Mammary epithelial cell (primary cell): ENCODE measurements at places on chromosomes 16 and 17. TPM values are rescaled to one million over a fixed set of nuclear protein-coding genes. Genes with fewer than 3 reads are reported as not detected.

DNA sequence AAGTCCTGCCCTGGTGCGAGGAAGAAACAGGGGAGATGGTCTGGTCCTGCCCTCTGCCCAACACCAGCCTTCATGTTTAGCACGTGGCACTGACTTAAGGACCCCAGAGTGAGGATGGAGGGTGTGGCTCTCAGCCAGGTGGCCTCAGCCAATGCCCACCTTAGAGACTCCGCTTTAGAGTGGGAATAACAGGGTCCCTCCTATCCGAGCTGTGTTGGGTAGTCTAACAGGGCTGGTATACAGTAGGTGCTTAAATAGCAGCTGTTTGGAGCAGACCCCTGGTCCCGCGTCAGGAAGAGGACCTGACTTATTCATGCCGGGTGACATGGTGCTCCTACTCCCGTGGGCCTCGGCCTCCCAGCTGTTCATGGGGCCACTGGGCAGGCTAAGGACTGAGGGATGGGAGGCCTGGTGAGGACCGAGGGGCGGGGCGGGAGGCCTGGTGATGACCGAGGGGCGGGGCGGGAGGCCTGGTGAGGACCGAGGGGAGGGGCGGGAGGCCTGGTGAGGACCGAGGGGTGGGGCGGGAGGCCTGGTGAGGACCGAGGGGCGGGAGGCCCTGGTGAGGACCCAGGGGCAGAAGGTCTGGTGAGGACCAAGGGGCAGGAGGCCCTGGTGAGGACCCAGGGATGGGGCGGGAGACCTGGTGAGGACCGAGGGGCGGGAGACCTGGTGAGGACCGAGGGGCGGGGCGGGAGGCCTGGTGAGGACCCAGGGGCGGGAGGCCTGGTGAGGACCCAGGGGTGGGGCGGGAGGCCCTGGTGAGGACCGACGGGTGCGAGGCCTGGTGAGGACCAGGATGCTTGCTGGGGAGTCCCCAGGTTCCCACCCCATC lies 7.6 kb downstream of the ZFPM1 start:
- no peak for DNase-seq

DNA sequence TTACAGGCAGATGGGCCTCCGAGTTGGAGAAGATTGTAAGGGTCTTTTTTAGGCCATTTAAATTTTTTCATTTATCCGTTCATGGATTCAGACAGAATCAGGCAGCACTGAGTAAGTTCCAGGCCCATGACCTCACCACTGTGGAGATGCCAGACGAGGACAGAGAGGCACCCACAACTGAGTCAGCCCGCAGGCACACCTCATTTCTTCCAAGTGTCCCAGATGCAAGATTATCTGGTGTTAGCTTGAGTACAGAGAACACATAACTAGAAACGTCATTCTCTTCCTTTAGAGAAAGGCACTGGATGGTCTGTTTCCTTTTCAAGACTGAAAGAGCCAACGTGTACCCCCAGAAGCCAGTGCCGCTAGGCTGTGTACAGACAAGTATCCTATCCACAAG lies 16.9 kb downstream of the CLEC16A start:
- peak; percentile 74 for DNase-seq

GRCh38 chr16:21638573-21638975 lies 13.8 kb downstream of the IGSF6 start:
- peak; percentile 91 for DNase-seq

DNA sequence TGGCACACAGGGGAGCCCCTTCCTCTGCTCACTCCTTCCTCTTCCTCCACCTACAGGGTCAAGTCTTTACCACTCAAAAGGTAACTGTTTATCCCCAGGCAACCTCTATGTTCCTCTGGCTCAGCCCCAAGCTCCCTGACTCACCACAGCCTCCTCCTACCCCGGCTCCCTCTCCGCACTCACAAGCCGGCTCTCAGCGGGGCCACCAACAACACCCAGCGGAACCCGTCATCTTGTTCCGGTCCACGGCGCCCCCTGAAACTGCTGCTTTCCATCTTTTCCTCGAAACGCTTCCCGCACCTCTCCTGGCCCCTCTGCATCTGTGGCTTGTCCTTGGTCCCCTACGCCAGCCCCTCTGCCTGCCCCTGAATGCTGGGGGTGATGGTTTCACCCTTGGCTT lies 58.4 kb downstream of the NXN start:
- peak; percentile 68 for DNase-seq

DNA sequence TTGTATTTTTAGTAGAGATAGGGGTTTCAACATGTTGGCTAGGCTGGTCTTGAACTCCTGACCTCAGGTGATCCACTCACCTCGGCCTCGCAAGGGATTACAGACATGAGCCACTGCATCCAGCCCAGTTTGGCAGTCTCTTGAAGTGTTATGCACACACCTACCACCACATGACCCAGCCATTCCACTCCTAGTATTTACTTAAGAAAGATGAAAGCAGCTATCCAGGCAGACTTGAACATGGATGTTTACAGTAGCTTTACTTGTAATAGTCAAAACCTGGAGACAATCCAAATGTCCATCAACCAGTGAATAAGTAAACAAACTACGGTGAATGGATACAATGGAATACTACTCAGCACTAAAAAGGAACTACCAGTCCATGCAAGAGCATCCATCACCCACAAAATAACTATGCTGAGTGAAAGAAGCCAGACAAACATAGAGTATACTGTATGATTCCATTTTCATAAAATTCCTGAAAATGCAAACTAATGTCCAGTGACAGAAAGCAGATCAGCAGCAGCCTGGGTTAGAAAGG lies 37.8 kb upstream of the RASD1 start:
- DNase-seq, result no peak

GRCh38 chr16:88010343-88010967 lies 59.2 kb downstream of the BANP start:
- DNase-seq, result no peak

- peak; percentile 46 for DNase-seq
Measured at GRCh38 chr16:57801098-57801808, 1.0 kb downstream of the KIFC3 start.

- DNase-seq, result no peak
Measured at GRCh38 chr16:81276323-81276722, 37.8 kb downstream of the BCO1 start.

DNA sequence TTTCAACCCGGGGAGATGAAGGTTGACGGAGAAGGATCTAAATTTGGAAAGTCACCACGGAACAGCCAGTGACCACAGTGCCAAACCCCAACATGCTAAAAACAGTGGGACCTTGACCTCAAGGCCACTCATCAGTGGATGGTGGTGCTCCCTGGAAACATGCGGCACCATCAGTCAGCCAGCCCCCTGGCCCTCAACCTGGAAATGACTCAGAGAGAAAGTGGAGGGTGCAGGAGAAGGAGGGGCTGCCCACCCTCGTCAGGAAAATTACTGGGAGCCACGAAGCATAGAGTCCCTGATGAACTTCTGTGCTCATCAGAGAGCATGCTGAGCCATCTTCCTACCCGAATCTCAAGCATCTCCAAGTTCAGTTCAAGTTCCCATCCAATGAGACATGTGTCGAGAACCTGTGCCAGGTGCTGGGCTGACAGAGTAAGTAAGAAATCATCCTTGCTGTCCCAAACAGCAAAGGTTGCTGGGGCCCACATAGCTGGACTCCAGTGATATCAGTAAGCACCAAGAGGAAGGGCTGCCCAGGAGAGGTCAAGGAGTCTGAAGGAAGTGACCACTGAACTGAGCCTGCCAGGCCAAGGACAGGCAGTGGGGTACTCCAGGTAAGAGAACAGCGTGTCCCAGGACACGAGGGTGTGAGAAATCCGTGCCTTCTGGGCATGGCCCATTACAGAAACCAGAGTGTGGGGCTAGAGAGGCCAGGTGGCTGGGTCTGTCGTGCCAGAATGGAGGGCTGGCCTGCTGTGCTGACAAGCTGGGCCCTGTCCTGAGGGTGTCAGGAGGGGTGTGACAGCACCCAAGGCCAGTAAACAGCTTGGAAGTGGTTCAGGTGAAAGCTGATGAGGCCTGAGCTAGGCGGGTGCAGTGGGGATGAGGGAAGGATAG lies 5.2 kb downstream of the PECAM1 start:
- DNase-seq, result peak; percentile 85

GRCh38 chr17:76948726-76949342 lies 80.6 kb downstream of the MGAT5B start:
- DNase-seq, result no peak

DNA sequence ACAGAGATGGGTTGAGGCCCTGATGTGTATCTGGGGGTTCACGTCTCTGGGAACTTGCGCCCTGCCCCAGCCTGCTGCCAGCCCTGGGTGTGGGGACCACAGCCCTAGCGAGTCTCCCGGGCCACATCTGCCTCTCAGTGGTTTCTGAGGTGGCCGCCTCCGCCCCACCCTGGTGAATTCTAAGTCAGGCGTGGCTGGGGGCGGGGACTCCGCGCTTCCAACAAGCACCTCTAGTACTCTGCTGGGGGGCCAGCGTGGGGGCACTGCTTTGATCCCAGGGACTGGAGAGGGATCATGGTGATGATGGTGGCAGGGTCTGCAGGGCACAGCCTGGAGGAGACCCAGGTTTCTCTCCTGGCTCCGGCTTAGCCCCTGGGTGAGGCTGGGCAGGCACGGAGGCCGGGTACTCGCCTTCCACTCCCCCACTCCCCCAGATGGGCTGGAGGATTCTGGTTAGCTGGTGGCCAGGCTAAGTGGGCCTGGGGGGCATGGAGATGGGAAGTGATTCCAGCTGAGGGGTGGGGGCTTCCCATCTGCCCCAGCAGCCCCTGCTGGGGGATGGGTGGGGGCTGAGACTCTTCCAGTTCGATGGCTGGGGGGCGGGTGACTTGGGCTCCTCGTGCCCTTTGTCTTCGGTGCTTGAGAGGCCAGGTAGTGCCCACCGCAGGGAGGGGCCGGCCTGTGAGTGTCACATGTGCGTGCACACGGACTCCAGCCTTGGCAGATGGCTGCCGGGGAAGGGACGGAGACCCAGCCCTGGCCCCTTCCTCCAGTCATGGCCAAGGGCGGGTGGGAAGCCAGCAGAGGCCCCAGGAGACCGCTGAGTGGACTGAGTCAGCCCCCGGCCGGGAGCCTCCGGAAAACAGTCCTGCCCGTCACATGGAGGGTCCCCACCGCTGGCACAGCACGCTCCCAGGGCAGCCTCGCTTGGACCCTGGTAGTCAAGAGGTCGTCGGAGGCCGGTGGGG lies 3.9 kb downstream of the GLIS2 start:
- peak; percentile 40 for DNase-seq

GRCh38 chr16:87705771-87706277 lies 60.0 kb downstream of the KLHDC4 start:
- DNase-seq, result no peak

DNA sequence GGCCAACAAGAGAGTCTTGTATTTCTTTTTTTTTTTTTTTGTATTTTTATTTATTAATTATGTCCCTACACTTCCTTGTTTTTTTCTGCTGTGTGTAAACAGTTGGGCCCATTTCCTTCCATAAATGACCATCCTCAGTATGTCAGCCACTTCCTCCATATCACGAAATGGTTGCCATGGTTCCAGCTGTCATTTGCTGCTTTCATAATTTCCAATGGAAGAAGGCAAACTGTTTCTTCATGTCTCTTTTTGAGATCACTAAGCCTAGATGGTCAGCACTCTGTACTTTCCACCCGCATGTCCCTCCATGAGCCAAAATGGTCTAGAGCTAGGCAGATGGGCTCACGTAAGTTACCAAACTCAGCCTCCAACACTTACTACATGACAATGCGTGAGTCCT lies 133.5 kb upstream of the FOXF1 start:
- no peak for DNase-seq

DNA sequence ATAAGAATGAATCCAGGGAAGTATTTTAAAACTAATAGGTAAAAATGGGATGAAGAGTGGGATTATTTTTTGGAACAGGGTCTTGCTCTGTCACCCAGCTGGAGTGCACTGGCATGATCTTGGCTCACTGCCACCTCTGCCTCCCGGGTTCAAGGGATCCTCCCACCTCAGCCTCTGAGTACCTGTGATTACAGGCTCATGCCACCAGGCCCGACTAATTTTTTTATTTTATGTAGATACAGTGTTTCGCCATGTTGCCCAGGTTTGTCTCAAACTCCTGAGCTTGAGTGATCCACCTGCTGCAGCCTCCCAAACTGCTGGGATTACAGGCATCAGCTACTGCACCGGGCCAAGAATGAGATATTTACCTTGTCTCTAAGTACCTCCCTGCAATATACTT lies 22.1 kb downstream of the NSMCE1 start:
- DNase-seq, result no peak

Gene TBC1D24
- 12.3 TPM for total RNA-seq

Gene OR3A3
- total RNA-seq, result not detected

Gene PDE6G
- not detected in 2 replicates for total RNA-seq

Gene KRT9
- total RNA-seq, result 0.17 TPM

Gene GDPD3
- 0.33 TPM for total RNA-seq

Gene SEZ6L2
- 8.5 TPM for total RNA-seq
